IMR-90 (cell line): ENCODE measurements at places on chromosomes 3 and 15.

GRCh38 chr3:134644731-134645514 is 5.9 kb downstream of the KY start:
- no peak for DNase-seq

DNA sequence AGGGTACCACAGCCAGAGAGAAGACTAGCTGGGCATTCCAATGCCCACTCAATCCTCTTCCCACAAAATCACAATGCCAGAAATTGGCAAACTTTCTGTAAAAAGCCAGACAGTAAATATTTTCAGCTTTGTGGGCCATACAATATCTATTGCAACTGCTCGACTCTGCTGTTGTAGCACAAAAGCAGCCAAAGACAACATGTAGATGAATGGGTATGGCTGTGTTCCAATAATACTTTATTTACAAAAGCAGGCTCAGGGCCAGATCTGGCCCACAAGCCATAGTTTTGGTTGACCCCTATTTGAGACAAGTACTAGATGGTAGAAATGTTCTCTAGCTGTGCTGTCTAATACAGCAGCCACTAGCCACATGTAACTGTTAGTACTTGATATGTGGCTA is 330.9 kb downstream of the ERC2 start:
- DNase-seq = no peak

GRCh38 chr3:23840521-23840920 is 34.8 kb downstream of the UBE2E1 start:
- no peak for DNase-seq

DNA sequence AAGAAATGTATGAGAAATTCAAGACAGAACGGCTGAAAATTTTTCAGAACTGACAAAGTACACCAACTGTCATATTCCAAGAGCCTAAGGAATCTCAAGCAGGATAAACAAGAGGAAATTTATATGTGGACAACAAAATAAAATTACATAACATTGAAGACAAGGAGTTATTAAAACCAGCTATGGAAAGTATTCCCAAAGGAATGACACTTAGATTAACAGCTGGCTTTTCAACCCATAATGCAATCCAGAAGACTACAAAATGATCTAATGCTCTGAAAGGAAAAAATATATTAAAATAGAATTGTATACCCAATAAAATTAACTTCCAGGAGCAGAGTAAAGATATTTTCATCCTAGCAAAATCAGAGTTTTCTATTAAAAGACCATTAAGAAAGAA is 132.2 kb upstream of the BNIP2 start:
- DNase-seq = no peak
